ENCODE measurements at places on chromosomes 2 and 18.

- no peak for DNase-seq
Observed at GRCh38 chr2:46803911-46804670, 111.5 kb downstream of the MCFD2 start.

GRCh38 chr2:86525421-86526340 lies 37.6 kb downstream of the CHMP3 start:
- DNase-seq, result no peak

DNA sequence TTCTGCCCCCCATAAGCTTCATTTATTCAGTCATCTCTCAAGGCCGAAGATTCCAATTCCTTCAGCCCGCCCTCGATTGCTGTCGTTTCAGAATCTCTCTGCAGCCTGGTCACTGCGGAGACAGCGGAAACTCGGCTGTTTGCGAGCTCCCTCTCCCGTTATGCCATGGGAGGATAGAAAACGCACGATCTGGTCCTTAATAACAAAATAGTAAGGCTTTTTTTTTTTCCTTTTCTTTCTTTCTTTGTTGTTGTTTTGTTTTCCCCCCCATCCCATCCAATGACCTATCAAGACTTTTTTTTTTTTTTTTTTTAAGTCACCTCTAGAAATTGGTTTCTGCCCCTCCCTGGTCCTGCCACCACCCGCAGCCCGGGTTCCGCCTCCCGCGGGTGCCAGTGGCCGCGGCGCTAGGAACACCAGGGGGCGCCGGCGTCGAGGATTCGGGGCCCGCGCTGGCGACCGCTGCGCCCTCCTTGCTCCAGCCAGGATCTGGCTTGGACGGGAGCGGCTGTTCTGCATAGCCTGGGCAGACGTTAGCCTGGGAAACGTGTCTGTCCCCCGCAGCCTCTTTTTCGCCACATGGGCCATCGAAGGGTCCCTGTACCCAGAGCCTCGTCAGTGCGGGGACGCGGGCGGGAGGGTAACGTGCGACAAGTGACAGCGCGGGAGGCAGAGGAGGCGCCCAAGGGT lies 10.1 kb downstream of the CPLX4 start:
- DNase-seq, result peak; percentile 75

DNA sequence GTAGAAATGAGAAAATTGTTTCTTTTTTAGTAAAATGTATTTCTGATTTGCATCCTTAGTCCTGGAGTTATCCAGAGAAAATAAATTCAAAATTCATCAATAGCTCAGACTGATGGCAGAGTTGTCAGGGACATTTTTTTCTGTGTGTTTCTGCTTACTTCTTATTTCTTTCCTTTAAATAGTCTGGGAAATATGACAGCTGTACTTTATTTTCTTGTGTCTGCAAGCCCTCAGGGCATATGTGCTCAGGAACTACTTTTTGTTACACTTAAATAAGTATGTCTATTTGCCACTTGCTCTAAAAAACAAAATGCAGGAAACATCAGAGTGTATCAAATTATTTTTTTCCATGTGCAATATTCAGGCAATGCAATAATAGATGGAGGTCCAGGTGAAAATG lies 126.8 kb upstream of the UNC80 start:
- DNase-seq, result no peak

DNA sequence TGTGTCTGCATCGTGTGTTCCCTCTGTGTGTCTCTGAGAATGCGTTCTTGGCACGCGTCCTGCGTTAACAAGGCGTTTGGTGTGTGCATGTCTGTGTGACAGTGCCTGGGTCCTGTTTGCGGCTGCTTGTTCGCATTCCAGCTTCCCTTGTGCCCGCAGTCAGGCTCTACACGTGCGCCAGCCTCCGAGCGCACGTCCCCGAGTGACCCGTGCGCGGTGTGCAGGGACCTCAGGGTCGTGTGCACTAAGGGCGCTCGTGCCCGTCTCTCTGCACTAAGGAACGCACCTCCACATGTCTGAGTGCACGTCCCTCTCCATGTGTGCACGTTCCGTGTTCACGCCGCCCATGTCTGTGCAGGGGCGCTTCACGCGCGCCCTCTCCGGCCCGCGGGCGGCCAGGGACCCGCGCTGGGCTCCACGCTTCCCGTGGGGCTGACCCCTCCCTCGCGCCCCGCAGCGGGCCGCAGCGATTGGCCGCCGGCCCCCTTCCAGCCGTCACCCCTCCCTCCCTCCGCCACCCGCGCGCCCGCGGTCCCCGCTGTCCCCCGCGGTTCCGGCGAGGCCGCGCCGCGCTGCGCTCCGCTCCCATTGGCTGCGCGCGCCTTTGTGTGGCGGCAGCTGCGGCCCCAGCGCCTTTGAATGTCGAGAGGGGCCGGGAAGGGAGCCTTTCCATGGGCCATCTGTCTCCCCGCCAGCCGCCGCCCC lies 229.4 kb downstream of the HAUS1 start:
- peak; percentile 38 for DNase-seq

GRCh38 chr2:104863146-104863467 lies 9.2 kb downstream of the POU3F3 start:
- DNase-seq, result no peak

- DNase-seq, result no peak
Observed at GRCh38 chr2:241873081-241873802, 3.7 kb downstream of the RTP5 start.

DNA sequence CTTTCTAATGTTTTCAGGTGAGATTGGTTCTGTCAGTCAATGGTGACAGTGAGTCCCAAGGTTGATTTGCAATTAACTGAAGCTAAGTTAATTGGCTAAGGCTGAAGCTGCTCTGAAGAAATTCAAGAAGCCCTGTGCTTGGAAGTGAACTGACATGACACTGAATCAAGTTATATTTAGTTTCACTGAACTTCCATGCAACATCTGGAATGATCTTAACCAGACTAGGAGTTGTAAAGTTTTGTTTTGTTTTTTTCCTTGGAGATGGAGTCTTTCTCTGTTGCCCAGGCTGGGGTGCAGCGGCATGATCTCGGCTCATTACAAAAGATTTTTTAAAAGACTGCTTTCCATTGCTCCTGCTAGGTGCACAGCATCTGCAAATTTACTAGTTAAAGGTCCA lies 11.4 kb downstream of the SERPINB5 start:
- DNase-seq, result no peak

DNA sequence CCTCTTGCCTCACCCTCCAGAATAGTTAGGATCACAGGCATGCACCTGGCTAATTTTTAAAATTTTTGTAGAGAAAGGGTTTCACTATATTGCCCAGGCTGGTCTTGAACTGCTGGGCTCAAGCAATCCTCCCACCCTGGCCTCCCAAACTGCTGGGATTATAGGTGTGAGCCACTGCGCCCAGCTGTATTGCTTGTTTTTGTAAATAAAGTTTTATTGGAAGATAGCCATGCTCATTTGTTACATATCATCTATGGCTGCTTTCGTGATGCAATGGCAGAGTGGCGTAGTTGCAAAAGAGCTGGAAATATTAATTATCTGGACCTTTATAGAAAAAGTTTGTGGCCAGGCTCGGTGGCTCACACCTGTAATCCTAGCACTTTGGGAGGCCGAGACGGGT lies 109.4 kb upstream of the SPRED2 start:
- DNase-seq, result no peak

All from HEK293T (cell line).